ENCODE measurements at places on chromosomes 6 and 20.
A peak's percentile ranks its signal among the peaks of the same experiment; 100 is the strongest.

GRCh38 chr6:21111093-21111725 lies 482.3 kb upstream of the SOX4 start:
- DNase-seq, result no peak

- DNase-seq, result no peak
Observed at GRCh38 chr20:59413326-59413865, 113.0 kb downstream of the EDN3 start.

DNA sequence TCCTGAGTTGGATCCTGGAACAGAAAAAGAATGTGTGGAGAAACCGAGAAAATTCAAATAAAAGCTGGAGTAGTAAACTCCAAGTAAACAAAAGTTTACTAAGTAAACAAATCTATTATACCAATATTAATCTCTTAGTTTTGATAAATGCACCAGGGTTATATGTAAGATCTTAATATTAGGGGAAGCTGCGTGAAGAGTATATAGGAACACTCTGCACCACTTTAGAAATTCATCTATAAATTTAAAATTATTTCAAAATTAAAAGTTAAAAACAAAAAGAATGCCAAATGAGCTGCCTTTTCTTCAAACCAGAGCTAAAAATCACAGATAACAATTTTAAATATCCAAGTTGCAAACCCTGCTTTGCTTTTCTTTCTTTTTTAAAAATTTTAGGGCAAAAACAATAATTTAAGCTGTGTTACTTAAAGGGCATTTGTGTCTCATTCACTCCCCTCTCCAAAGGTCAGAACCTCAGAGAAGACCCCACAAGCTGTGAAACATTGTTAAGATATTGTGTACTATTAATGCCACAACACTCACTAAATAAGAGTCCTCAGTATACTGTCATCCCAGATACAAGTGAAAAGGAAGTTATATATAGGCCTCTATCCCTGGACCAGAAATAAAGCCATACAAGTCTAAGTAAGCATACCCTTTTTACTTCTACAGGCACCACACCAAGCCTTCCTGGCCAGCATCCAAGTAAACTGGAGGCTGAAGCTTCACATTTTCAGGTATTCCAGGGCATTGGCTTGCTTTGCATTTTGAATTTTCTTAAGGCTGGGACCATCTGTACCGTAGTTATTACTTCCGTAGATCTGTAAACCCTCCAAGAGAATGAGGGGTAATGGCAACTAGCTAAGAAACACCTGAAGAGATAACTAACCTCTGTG lies 7.0 kb downstream of the DNAAF9 start:
- DNase-seq, result no peak

GRCh38 chr6:52544602-52545405 lies 32.1 kb downstream of the TRAM2 start:
- no peak for DNase-seq

DNA sequence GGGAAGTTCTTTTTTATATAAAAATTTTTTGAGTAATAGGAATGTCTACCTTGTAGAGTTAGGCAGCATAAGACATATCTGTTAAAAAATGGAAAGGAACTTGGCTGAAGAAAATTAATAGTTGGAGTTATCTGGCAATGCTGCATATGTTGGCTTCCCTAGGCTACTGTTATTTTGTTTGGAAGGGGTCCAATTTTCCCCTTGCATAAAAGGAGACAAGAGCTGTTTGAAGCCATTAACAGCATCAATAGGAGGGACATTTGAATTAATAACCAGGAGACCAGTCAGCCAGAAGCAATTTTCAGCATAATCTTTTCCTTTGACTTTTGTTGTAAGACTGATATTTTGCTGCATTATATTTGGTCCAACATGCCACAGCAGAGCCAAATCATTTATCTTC lies 80.9 kb upstream of the TAB2 start:
- no peak for DNase-seq

- no peak for DNase-seq
Observed at GRCh38 chr6:154466971-154467679, 43.4 kb downstream of the CNKSR3 start.

DNA sequence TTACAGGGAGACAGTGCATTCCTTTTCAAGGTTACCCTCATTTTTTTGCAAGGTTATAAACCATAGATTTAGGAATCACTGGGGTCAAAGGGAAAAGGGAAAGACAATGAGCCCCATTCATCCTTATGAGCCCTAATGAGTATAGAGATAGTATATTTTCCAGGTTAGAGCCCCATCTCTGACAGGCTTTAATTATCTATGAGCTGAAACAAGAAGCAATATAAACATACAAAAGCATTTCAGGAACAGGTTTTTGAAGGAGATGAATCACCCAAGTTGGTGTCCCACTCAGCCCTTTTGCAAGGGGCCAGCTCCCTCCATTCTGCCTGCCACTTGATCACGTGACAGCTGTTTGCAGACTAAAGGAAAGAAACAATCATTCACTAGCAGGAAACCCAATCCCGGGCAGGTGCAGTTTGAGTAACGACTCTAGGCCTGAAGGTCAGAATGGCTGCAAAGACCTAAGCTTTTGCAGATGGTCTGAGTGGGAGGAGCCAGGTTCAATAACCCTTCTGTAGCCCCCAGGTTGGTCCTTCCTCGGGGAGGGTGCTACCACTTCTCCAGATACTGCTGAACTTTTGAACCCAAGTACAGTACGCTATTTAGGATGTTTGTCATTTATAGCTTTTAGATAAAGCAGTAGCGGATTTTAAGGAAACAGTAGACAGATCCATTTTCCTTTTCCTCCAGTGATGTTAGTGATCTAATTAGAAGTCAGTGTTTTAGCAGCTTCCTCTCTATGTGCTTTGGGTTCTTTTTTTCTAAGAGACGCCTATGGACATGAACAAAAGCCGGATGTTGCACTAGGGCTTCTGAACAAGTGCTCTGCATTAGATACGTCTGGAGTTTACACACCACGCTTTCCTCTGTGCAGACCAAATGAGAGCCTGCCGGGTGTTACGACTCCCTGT lies 253.2 kb downstream of the SOX4 start:
- no peak for DNase-seq

DNA sequence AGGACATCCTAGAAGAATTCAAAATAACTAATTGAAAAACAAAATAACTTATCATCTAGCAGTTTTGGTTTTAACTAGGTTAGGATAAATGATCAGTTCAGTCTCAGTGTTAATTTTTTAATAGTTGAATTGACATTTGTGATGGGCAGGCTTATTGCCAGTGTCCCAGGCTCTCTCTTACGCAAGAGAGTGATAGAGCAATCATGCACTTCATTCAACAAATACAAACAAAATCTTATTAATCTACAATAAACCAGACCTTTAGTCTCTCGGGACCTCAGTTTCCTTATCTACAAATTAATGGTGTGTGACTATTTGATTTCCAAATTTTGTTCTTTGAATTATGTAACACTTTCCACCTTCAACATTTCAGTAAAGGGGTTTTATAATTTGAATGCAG lies 385.9 kb upstream of the JAG1 start:
- DNase-seq, result no peak

GRCh38 chr6:139313784-139314545 lies 22.2 kb upstream of the TXLNB start:
- DNase-seq, result no peak

- DNase-seq, result peak; percentile 22
Observed at GRCh38 chr6:13302751-13303667, 25.3 kb downstream of the TBC1D7 start.

- DNase-seq, result no peak
Observed at GRCh38 chr6:143694560-143694959, 16.8 kb downstream of the PHACTR2 start.
